A549 (cell line): ENCODE measurements at places on chromosomes 2 and 18. TPM values are rescaled to one million over a fixed set of nuclear protein-coding genes. Genes with fewer than 3 reads are reported as not detected.

Gene ADRA2B
- 0.04 to 0.07 TPM (median 0.05 TPM) in 3 replicates for polyA plus RNA-seq

Gene EPB41L3
- 0.37 to 0.46 TPM (median 0.37 TPM) in 3 replicates for polyA plus RNA-seq

Gene ZNF397
- polyA plus RNA-seq, result 7.2 to 8.5 TPM (median 7.9 TPM) in 3 replicates

Gene SGPP2
- 0.08 to 0.10 TPM (median 0.08 TPM) in 3 replicates for polyA plus RNA-seq

Gene PRSS56
- 0.07 TPM in 1 of 3 replicates, not detected in the others for polyA plus RNA-seq

Gene FHOD3
- 2.9 to 4.2 TPM (median 3.6 TPM) in 3 replicates for polyA plus RNA-seq

Gene TMSB10
- polyA plus RNA-seq, result 6,648 to 7,189 TPM (median 7,015 TPM) in 3 replicates

Gene HOXD3
- 0.14 to 0.36 TPM (median 0.18 TPM) in 3 replicates for polyA plus RNA-seq

Gene COL4A3
- polyA plus RNA-seq, result 1.5 to 2.1 TPM (median 1.8 TPM) in 3 replicates

Gene DPP4
- 0.21 to 0.31 TPM (median 0.27 TPM) in 3 replicates for polyA plus RNA-seq

Gene SOX11
- polyA plus RNA-seq, result not detected in 3 replicates

Gene MEIS1
- 1.9 to 2.1 TPM (median 2.0 TPM) in 3 replicates for polyA plus RNA-seq

Gene GPR17
- polyA plus RNA-seq, result not detected in 3 replicates

Gene EFEMP1
- polyA plus RNA-seq, result 48.5 to 66.6 TPM (median 49.0 TPM) in 3 replicates

Gene DTNB
- 11.2 to 12.1 TPM (median 12.0 TPM) in 3 replicates for polyA plus RNA-seq

Gene ASAP2
- 17.8 to 19.9 TPM (median 19.8 TPM) in 3 replicates for polyA plus RNA-seq

Gene ABCA12
- 0.32 to 0.51 TPM (median 0.38 TPM) in 3 replicates for polyA plus RNA-seq
